ENCODE measurements at places on chromosomes 11 and 22. TPM values are rescaled to one million over a fixed set of nuclear protein-coding genes. Genes with fewer than 3 reads are reported as not detected.

Gene TRAF6
- total RNA-seq: 9.8 TPM

Gene ART1
- total RNA-seq: not detected

Gene HPX
- total RNA-seq: 1.0 TPM

Gene TRIM51
- not detected for total RNA-seq

Gene HOATZ
- not detected for total RNA-seq

Gene TUB
- total RNA-seq: 2.9 TPM

Gene PARVG
- not detected for total RNA-seq

Gene PDGFD
- 2.0 TPM for total RNA-seq

Gene OR52E6
- not detected for total RNA-seq
